ENCODE measurements at places on chromosomes 5 and 9.

DNA sequence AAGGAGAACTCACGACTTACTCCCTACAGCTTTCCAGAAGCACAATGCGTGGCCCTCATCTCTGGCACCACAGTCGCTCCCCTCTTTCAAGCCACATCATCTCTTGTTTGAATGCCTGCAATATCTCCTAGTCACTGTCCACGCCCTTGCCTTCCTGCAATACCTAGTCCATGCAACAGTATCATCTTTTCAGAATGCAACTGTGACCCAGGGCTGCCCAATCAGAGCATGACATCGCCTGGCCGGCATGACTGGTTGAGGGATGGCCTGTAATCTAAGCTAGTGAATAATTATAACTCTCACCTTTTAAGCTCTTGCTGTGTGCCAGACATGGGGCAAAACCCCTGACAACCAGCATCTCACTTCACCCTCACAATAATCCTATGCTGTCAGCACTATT lies 52.5 kb upstream of the CPEB4 start:
- H3K4me3 ChIP-seq: no peak overlapping the region
- peaks cover 11% of the 10 kb centered on the region for H3K4me1 ChIP-seq
- no peaks in the 10 kb centered on the region for H3K36me3 ChIP-seq
- DNase-seq: no peak
- H3K27ac ChIP-seq: no peak overlapping the region
- H3K27me3 ChIP-seq: peaks cover 9% of the 10 kb centered on the region

DNA sequence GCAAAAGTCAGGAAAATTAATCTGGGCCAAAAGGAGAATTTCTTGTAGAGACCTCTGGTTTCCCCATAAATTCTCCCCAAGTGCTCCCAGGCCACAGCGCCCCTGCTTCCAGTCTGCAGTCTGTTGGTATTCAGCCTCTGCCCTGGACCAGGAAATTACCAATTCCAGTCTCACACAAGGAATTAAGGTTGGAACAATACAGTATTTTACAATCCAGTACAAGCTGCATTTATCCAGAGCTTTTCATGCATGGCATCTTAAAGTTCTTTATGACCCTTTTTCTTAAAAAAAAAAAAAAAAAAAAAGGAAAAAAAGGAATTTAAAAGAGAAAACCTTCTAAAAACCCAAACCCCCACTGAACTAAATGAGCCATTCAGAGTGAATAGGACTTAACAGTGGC lies 139.6 kb upstream of the RANBP3L start:
- no peak overlapping the region for H3K27ac ChIP-seq
- peaks cover 20% of the 10 kb centered on the region for H3K27me3 ChIP-seq
- H3K4me3 ChIP-seq: no peak overlapping the region
- no peaks in the 10 kb centered on the region for H3K36me3 ChIP-seq

- peaks cover 62% of the 10 kb centered on the region for H3K4me1 ChIP-seq
- DNase-seq: no peak
- H3K27ac ChIP-seq: no peak overlapping the region
- no peaks in the 10 kb centered on the region for H3K27me3 ChIP-seq
- H3K4me3 ChIP-seq: no peak overlapping the region
These were observed 8.9 kb upstream of the AGXT2 start for GRCh38 chr5:35056686-35057085.

- no peaks in the 10 kb centered on the region for H3K27me3 ChIP-seq
- DNase-seq: peak; percentile 96
- H3K27ac ChIP-seq: peak overlapping the region; percentile 78
- H3K4me3 ChIP-seq: peak overlapping the region; percentile 18
- H3K36me3 ChIP-seq: peaks cover 6% of the 10 kb centered on the region
These were observed 111.8 kb upstream of the SLC44A1 start for GRCh38 chr9:105132606-105133005.

DNA sequence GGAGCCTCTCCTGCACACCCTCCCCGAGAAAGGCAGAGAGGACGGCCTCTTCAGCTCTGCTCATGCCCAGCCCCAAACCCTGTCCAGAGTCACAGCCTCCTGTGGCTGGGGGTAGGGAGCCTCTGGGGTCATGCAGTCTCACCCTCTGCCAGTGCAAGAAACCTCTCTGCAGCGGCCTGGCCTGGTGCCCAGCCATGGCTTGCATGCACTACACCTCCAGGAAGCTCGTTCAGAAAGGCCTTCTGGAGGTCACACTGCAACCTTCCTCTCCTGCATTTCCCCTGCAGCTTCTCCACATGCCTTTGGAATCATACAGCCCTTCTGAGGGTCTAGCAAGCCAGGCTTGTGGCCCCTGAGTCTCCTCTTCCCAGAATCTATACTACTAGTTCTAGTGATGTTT lies 17.9 kb downstream of the CSF1R start:
- DNase-seq: no peak
- H3K27me3 ChIP-seq: no peaks in the 10 kb centered on the region
- no peak overlapping the region for H3K27ac ChIP-seq

- no peak overlapping the region for H3K27ac ChIP-seq
- H3K4me1 ChIP-seq: peaks cover 17% of the 10 kb centered on the region
- H3K4me3 ChIP-seq: no peak overlapping the region
- DNase-seq: no peak
- H3K27me3 ChIP-seq: peaks cover 3% of the 10 kb centered on the region
- H3K36me3 ChIP-seq: no peaks in the 10 kb centered on the region
These were observed 129.3 kb downstream of the GCNT1 start for GRCh38 chr9:76588316-76588715.

DNA sequence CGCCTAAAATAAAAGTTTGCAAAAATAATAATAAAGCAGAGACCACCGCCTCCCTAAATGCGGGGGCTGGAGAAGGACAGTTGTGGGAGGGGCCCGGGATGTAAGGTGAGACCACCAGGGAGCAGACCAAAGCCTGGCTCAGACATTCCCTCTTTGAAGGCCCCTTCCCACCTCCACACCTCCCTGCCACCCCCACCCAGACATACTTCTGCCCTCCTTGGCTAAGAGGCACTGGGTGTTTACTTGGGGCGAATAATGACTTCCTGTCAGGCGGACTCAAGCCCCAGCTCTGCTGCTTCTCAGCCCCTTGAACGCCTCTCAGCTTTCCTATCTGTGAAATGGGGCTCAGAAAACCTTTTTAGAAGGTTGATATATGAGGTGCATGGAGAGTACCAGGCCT lies 58.8 kb upstream of the GGTA1 start:
- H3K27me3 ChIP-seq: peaks cover 8% of the 10 kb centered on the region
- H3K4me1 ChIP-seq: peaks cover 38% of the 10 kb centered on the region
- H3K4me3 ChIP-seq: peak overlapping the region; percentile 72
- no peaks in the 10 kb centered on the region for H3K36me3 ChIP-seq
- peak overlapping the region; percentile 89 for H3K27ac ChIP-seq

DNA sequence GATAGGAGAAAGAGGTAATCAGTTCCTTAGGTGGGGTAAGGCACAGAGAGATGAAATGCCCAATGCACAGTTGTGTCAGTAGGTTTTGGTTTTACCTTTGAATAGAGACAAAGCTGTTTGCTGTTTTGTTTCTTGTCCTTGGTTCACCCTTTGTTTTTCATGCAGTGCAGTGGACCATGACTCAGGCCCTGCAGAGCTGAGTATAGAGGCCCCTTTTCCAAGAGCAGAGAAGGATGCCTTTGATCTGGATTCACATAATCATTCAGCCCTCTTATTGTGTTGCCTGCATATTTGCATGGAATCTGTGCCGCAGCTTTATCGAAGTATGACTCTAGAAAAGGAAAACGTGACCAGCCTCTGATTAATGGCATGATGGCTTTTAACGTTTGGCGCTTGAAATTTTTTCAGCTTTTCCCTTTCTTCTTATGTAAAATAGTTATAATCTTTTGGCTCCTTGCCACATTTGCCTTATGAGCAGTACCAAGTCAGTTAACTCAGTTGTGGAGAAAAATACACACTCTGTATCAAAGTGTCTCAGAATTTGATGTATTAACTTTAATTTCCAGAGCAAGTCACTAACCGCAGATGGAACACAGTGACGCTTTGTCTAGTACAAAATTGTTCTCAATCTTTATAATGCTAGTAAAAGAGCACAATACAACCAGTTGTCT lies 197.6 kb downstream of the KDM4C start:
- H3K4me3 ChIP-seq: no peak overlapping the region
- no peaks in the 10 kb centered on the region for H3K36me3 ChIP-seq
- H3K27ac ChIP-seq: no peak overlapping the region
- peak; percentile 28 for DNase-seq
- H3K4me1 ChIP-seq: peaks cover 11% of the 10 kb centered on the region

GRCh38 chr5:161946911-161947310 lies 99.0 kb downstream of the GABRA1 start:
- no peaks in the 10 kb centered on the region for H3K27me3 ChIP-seq
- no peak overlapping the region for H3K4me3 ChIP-seq
- no peaks in the 10 kb centered on the region for H3K4me1 ChIP-seq
- DNase-seq: no peak
- no peak overlapping the region for H3K27ac ChIP-seq
